Omental fat pad (tissue), 4 donors: ENCODE measurements at places on chromosomes 1 and 21.

DNA sequence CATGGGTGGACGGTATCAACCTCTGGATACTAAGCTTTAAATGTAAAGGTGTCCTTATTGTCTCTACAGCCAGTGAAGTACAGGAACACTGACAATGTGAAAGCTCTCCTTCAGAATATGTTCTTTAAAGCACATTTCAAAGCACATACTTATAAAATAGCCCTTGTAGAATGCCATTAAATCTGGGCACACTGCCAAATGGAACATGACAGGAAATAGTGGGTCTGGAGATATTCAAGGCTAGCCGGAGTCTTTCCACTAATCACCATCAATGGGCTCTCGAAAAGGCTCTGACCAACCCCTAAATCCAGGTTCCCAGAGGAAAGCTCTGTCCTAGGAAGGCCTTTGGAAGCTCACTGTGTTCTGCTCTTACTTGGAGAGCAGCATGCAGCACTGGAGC lies 46.6 kb downstream of the PLD5 start:
- DNase-seq, result no peak

- DNase-seq, result no peak
These were observed 330.8 kb downstream of the NPHP4 start for GRCh38 chr1:5661196-5662085.

DNA sequence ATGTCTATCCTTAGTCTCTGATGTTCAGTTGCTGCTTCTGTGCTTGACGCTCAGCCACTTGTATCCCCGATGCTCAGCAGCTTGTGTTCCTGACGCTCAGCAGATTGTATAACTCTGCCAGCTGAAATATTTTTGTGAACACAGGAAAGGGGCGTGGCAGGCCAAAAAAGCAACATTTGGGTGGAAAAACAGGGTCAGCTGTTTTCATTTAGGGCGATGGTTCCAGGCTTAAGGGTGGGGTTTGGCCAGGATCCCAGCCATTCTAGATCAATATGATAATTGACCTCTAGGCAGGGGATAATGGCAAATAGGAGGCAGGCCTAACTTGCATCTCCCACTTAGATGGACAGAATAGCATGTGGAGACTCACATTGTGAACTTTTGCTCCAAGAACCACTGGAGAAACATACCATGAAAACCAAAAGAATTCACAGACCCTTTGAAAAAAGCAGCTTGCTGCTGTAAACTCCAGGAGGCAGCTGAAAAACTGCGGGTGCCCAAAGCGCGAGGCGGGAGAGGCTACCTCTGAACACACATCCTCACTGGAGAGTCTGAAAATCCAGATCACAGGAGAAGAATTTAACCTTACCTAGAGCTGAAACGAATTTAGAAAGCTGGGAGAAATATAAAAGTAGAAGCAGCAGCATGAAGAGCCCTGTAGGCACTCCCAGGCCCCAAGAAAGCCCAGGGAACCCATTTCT lies 58.3 kb downstream of the ZNF648 start:
- no peak for DNase-seq

DNA sequence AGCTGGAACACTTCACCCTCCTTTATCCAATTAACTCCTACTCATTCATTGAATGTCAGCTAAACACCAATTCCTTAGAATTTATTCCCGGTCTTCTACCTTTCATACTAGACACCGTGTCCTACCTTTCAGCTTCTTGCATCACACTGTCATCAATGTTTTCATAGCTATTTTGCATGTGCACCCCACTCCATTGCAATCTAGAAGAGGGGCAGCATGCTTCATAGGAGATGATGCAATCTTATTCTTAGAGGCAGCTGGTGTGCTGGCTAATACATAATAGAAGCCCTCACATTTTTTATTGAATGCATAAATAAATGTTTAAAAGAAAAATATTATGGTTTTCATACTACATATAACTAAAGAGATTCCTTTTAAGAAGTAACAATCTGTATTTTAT lies 123.6 kb downstream of the DSCAM start:
- no peak for DNase-seq

- DNase-seq, result no peak
These were observed 70.7 kb downstream of the C1orf21 start for GRCh38 chr1:184457500-184457899.

DNA sequence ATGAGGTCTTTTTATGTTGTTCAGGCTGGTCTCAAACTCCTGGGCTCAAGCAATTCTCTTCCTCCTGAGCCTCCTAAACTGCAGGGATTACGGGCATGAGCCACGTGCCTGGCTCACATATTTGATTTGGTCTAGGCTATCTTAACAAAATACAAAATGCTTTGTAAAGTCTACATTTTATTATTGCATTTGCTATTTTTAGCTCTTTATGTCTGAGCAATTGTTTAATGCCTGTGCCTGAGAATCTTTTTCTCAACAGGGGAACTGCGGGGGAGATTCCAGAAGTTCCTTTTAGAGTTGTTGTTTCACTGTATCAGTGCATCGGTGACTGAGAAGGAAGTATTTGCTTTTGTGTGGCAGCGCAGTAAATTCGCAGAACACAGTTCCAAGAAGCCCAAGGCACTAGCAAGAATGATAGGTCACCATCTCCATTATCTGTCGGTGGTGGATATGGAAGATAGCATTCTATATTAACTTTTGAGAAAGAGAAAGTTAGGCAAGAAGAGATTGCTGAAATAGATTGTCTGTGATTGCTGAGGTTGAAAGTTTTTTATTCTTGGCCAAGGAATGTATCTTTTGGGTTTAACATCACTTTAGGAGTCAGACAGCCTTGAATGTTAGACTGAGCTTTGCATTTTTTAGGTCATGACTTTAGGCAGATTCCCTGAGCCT lies 167.3 kb downstream of the PDE4B start:
- DNase-seq, result no peak

- DNase-seq, result no peak
These were observed 41.5 kb downstream of the STYXL2 start for GRCh38 chr1:167135281-167135840.

DNA sequence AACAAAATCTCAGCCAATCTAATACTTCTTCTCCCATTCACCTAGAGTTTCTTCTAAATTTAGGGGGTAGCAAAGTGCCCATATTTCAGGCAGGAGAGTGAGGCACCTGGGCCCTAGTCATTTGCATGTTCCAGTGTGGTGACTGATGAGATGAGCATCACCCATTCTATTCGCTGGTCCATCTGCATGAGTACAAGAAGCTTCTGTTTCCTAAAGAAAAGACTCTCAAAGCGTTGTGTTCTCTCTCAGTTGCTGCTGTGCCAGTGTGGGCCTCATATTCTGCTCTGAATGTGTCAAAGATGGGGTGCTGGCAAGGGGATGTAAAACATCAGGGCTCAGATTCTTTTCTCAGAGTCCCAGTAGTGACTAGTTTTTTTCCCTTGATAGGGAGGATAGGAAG lies 16.1 kb upstream of the DPYD start:
- DNase-seq, result no peak

GRCh38 chr21:35617491-35617890 lies 442.8 kb downstream of the SETD4 start:
- DNase-seq, result no peak
